Mesendoderm (in vitro differentiated cells): ENCODE measurements at places on chromosomes 4 and X.

- no peak for DNase-seq
These were observed 19.3 kb downstream of the NOA1 start for GRCh38 chr4:56958111-56958517.

DNA sequence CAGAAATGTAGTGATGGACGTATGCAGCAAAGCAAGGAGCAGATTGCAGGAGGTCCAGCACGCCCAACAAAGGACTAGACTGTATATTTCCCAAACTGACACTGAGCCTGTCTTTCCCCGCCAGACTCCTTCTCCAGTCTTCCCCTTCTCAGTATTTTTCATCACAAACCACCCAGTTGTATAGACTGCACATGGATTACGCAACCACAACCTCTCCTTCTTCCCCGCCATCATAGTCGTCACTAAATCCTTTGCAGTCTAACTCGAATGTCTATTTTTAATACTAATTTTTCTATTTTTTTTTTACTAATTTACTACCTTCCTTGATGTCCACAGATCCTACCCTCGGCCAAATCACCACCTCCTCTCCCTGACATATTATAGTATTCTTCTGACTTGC is 105.4 kb downstream of the MTNR1A start:
- DNase-seq: no peak

DNA sequence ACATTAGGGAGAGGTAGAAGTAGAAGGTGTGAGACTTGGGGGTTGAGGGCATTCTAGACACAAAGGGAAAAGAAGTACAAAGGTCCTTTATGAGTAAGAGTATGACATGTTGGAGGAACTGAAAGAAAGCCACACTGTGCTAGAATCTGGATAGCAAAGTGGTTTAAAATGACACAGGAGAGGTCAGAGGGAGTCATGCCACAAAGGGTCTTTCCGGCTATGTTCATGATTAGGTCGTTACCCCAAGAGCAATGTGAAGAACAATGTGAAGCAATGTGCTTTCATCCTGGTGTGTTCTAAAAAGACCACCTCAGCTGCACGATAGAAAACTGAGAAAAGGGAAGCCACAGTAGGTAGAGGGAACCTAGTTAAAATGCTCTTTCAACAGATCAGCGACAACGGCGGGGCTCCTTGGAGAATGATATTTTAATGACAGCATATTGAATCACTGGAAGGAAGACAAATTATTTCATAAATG is 29.2 kb downstream of the SMIM14 start:
- DNase-seq: no peak

DNA sequence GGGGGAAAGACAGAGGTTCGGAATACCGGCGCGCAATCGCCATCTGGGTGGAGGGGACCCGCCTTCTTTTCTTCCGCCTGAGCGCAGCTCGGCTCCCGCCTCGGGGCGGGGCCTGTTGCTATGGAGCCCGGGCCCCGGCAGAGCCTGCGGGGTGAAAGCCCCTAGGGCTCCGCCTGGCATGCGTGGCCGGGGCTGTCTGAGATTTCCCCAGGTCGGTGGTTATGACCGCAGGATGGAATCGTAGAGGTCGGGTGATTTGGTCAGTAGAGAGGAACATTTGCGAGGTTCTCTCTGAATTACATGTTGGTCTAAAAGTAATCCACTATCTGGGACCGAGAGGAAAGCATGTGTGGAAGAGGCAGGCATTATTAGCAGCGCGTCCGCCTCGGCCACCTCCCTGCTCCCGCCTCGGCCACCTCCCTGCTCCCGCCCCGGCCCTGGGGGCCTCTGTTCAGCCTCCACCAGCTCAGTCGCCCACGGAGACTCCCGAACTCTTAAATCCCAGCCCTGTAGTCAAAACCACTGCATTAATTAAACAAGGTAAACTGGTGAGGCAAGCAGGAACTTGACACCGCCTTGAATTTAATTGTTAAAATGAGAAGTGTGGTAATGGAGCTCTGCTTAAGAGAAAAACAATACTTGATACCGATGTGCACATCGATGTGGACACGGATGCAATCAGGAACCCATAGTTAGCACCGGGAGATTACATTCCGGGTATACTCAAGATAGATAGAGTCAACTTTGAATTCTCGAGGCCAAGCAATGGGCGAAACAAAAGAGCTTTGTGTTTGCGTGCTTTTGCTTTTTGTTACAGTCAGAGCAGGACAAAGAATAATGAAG is 45.2 kb downstream of the TRIM2 start:
- DNase-seq: peak; percentile 93

DNA sequence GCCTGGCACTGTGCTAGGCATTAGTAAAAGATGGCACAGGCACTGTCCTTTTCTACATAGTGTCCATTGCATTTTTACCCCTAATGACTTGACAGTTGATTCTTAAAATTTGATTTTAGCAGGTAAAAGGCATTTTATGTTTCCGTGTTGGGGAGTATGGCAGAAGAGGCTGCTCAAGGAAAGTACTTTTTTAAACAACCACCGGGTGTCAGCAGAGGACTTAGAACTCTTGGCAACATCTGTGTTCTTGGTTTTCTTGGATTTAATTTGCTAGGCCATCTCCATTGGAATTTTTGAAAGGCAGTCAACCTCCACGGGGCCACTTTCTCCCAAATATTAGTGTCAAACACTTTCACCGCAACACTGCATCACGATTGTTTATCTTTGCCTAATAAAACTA is 102.9 kb downstream of the TSPAN7 start:
- DNase-seq: peak; percentile 48

- no peak for DNase-seq
These were observed 23.5 kb downstream of the RAB40A start for GRCh38 chrX:103495786-103496185.
